Ovary (tissue), 10 donors: ENCODE measurements at places on chromosomes 2 and 18. TPM values are rescaled to one million over a fixed set of nuclear protein-coding genes. Genes with fewer than 3 reads are reported as not detected.
A peak's percentile ranks its signal among the peaks of the same experiment; 100 is the strongest.

DNA sequence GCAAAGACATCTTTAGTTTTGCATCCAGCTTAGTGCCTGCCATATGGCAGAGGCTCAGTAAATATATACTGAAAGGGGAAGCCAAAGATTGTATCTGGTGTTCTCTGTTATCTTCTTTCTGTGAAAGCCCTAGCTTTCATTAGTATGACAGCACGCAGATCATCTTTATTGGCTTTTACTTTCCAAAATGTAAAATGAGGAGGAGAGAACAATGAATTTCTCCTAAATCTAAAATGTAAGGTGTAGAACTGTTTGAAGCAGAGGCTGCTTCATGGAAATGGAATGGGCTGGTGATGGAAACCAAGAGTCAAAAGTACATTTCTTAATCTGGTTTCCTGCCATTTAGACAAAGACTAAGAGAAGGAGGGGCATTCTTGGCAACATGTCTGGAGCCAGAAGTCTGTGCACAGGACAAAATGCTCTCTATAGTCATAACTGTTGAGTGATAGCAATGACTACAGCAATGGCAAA lies 1029.9 kb upstream of the PIK3C3 start:
- no peak for DNase-seq

DNA sequence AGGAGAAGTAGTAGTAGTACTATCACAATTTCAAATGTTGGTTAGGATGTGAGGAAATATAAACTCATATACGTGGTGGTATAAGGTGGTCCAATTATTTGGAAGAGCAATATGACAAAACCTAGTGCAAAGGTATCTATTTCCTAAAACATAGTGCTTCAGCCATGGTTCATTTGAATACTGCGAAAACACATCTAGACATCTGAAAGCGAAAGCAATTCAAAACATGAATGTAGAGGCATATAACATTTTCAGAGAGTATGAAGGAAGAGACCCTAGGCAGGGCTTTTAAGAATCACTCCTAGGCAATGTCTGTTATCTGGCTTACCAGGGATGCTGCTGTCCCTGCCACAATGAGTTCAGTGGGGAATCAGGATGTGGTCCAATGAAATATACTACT lies 1085.8 kb downstream of the TDRD15 start:
- no peak for DNase-seq

GRCh38 chr2:11406267-11406957 lies 59.5 kb downstream of the E2F6 start:
- no peak for DNase-seq

The BOD1L2 gene
- total RNA-seq, result not detected

DNA sequence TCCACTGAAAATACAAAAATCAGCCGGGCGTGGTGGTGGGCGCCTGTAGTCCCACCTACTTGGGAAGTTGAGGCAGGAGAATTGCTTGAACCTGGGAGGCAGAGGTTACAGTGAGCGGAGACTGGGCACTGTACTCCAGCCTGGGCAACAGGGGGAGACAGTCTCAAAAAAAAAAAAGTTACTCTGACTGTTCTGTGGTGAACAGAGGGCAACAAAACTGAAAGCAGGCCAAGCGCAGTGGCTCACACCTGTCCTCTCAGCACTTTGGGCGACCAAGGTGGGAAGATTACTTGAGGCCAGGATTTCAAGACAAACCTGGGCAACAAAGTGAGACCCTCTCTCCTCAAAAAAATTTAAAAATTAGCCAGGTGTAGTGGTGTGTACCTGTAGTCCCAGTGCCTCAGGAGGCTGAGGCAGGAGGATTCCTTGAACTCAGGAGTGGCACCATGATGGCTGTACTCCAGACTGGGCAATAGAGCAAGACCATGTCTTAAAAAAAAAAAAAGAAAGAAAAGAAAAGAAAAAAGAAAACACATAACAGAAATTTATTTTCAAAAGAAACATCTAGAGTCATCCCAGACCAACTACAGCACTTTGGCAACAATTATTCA lies 13.6 kb upstream of the RTN4 start:
- DNase-seq, result no peak

DNA sequence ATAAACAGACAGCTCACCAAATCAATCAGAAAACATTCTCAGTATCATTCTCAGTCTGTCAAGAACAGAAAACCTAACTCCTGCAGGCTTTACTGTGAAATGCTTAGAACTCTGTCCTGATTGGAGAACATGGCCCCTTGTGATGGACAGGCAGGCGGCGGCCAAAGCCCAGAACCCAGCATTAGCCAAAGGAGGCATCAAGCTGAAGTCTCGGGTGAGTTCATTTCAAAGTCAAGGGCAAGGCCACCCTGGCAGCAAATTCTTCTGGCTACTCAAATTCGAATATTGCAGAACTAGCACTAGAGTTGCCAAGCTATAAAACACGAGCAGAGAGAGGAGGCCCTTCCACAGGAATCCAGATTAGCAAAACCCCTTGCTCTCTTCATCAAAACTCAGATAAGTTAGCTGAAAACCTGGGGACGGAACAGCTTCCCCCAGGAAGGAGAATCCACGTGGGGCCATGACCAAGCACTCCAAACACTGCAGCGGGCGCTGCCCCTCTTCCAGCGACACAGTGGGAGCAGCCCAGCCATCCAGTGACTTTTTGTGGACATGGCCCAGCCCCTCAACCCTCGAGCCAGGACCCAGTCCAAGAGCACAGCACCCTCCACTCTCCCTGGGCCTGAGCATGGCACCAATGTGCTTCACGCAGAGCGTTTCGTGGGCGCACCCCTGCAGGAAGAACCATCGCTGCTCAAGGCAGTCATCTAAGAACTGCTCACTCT lies 98.6 kb downstream of the HDAC4 start:
- DNase-seq, result peak; percentile 73

DNA sequence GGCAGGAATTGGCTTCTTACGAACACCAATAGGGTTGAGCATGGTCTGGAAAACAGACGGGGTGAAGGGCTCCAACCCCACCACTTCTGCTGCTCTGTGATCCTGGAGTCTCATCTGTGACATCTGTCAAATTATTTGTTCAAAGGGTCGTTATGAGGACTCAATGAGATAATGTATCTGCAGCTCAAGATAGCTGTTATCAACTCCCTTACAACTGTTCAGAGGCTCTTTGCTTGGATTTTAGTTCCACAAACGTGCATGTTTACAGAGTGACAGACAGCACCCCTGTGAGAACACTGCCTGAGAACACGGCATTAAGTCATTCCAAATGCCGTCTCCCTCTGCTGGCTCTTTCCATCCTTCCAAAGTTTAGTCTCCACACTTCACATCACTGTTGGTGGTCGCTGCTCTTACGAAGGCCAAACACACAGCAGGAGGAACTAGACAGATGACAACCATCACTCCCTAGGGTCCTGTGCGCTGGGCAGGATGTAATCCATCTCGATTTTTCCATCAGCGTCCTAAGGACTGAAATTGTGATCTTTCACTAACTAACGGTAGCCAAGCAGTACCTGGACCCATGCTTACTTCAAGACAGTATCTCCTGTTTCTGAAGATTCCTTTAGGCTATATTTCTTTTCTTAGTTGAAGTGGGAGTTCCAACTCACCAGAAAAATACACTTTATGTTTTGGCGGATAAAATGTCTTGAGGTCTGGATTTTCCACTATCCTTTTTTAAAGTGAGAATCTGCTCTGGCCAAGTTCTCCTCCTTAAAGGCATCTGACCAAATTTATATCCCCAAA lies 220.3 kb downstream of the ANAPC1 start:
- DNase-seq, result no peak

DNA sequence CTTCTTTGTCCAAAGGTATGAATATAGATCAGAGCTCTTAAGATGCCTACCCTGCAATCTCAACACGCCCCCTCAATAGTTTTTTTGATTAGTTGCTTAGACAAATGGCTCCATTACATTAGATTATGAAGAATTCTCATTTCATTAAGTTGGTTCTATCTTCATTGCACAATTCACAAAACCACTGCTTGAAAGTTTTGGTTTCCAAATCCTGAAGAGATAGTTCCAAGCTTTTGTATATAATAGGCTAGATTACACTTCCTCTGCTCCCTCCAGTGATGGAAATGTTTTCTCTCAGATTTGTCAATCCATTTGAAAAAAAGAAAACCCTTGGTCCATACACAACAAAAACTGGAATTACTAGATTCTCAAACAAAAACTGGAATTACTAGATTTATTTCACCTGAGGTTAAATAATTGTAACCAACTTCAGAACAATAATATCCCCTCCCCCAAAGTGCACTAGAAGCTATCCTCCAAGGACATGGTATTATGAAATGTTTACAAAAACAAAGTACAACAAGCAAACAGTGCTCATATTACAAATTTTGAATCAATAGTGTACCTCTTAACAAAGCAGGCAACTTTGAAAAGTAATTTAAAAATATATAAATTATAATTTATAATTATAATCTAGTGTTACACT lies 6.8 kb upstream of the TLK1 start:
- DNase-seq, result no peak

The POTEJ gene
- total RNA-seq, result not detected

The MOGAT1 gene
- not detected for total RNA-seq

- DNase-seq, result peak; percentile 47
Measured at GRCh38 chr18:46174342-46175041, 70.3 kb downstream of the HAUS1 start.

GRCh38 chr2:82852787-82853186 lies 1606.3 kb downstream of the SUCLG1 start:
- DNase-seq, result no peak

DNA sequence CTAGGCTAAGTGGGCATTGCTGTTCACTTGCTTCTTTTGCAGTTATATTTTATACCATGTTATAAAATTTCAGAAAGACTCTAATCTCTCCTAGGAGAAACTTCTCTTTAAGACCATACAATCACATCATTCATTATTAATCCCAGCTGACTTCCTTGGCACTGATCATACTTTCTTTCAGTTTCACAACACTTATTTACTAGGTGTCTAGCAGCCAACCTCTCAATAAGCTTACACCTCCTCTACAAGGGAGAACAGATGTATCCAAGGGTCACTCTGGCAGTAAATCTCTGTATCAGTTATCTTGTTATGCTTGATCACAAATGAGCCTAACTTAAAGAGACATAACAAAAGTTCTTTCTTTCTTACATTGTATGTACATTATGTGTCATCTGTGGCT lies 69.8 kb upstream of the EPB41L5 start:
- no peak for DNase-seq

DNA sequence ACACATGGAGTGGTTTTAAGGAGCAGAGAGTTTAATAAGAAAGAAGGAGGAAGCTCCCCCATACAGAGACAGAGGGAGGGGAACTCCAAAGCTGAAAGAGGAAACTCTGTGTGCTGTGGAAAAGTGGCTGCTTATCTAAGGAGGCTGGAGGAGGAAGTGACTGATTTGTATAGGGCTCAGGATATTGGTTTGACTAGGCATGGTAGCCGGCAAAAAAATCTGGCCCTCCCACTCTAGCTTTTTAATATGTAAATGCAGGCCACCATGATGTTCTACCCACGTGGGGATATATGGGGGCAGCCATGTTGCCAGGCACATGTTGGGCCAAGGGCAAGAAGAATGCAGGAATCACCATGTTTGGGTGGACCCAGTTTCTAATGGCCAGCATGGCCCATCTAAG lies 64.3 kb downstream of the HNMT start:
- no peak for DNase-seq

The KCNS3 gene
- 0.23 TPM for total RNA-seq
